ENCODE measurements at places on chromosomes 2 and 18.
A peak's percentile ranks its signal among the peaks of the same experiment; 100 is the strongest.

- DNase-seq, result no peak
These were observed 5.5 kb upstream of the HNRNPA3 start for GRCh38 chr2:177207101-177207500.

DNA sequence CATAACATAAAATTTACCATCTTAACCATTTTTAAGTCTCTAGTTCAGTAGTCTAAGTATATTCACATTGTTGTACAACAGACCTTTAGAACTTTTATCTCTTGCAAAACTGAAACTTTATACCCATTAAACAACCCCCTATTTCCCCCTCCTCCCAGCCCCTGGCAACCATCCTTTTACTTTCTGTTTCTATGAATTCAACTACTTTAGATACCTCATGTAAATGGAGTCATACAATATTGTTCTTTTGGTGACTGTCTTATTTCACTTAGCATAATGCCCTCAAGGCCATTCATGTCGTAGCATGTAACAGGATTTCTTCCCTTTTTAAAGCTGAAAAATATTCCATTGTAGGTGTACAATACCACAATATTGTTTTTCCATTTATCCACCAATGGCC, 129.8 kb downstream of the PDE11A start:
- DNase-seq, result no peak

DNA sequence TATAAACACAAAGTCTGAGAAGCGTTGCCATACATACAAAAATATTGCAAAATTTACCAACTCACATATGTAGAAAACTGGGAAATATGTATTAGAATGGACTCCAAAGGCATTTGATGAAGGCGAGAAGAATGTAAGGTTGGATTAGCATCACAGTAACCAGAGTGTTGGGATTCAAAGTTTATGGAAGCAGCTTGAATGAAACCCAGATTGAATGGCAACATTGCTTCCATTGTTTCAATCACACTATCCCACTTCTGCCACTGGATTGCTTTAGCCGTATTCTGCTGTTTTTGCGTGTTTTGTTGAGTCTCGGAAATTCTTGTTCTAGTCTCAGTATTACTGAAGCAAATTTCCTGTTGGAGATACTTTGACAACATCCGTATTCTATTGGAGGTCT, 609.0 kb upstream of the LRATD1 start:
- DNase-seq, result no peak

- DNase-seq, result no peak
These were observed 982 bp downstream of the HJURP start for GRCh38 chr2:233853353-233853752.

DNA sequence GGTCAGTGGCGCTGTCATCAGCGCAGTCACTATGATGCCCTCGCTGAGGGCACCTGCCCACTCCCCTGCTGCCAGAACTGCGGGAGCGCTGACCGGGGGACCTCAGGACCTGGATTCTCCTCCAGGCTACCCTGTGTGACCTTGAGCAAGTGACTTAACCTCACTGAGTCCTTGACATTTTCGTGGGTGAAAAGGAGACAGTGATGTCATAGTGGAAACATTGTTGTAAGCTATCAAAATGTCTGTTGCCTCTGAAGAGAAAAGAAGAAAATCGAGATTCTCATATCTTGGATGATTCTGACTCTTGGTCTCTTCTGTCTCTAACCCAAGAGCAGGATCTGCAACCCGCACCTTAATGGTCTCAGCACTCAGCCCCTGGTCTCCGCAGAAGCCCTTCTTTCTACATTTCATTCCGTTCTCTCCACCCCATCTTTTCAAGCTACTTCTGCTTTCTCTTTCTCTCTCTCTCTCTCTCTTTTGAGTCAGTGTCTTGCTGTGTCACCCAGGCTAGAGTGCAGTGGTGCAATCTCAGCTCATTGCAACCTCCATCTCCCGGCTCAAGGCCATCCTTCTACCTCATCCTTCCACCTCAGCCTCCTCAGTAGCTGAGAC, 978 bp upstream of the TUBA4A start:
- DNase-seq, result peak; percentile 70

- DNase-seq, result no peak
These were observed 11.7 kb upstream of the CNGA3 start for GRCh38 chr2:98334439-98335078.

GRCh38 chr2:26630669-26631360, 10.4 kb downstream of the CIB4 start:
- no peak for DNase-seq

DNA sequence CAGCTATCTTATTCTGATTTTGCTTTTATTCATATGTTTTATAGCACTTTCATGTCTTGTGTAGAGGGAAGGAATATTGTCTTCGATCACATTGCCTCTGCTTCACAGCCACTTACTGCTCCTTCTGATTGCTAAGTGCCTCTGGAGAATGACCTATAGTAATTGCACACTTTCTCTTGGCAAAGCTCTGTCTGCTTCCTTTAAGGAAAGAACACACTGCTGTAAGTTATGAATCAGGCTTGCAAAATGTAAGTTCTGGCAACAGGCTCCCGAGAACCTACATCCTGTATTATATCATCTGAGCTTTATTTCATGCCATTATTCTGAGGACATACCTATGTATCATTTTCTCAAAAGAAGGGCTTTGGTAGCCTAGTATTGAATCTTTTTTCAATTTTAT, 170.7 kb downstream of the ZNF804A start:
- peak; percentile 29 for DNase-seq

DNA sequence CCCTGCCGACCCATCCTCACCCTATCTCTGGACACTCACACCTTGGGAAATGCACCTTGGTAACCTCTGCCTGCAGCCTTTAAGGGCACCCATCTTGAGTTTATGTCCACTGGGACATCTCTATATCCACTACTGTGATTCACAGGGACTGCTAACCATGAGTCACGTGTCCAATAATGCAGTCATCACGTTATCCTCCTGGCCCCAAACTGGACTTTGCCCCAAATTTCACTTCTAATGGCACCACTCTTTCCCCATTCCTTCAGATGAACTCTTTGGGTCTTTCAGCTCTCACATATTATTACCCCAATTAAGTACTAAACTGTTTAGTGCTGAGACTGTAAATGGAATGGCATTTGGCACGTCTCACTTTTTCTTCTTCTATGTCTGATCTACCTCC, 71.2 kb upstream of the TMEM200C start:
- no peak for DNase-seq

DNA sequence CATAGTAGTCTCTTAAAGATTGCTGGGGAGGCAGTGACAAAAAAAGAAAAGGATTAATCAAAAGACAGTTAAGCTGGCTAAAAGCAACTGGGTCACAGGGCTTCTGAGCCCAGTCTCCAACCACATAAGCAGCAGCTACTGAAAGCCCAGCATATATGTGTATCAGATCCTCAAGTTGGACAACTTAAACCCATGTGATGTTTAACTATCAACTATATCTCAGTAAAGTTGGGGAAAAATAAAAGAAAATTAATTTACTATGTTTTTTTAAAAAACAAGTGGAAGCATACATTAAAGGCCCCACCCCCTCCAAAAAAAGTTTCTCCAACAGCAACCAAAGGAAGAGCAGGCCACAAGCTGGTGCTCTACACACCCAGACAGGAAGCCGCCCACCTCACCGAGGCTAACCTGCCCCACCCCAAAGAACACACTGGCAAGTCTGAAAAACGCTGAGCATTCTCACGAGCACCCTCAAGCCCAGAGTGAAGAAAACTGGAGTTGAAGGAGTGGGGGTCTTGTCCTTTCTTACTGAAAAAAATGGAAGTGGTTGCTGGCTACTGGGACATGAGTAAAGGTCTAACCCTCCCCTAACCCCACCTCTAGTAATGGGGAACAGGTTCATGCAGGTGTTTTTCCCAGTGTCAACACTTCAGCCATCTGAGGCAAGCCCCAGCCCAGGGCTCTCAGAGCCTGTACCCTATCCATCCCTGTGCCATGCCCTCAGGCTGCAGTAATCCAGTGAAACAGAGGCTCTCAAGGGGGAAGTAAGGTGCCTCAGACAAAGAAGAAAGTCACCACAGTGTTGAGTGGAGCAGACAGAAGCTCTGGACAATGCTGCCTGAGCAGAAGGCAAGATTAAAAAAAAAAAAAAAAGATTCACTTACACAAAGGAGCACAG, 106.3 kb downstream of the GYPC start:
- DNase-seq, result no peak

DNA sequence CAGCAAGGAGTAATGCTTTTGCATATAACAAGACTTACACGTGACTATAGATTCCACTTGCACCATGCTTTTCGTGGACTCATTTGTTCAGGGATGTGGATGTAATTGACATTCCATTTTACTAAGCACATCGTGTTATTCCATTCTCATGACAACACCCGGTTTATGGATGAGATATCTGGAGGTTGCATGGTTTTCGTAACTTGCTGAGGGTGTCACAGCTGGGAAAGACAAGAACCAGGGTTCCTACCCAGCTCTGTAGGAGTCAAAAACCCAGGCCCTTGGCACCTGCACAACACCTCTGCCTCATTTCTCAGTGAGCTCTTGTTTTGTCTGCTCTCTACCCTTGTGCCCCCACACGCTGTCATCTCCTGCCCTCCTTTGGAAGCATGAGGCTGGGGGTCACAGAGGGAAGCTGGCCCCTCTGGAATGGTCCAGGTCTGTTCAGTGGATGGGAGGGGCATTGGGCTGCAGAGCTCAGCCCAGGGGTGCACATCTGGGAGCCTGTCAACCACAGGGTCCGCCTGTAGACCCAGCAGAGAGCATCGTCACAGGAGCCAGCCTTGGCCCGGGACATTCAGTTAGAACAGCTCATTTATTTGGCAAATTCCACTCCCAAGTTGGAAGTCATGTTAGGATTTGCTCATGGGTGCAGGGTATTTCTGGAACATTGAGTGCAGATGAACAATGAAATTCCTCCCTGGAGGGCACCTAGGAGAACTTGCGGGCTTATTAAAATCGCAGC, 120.1 kb upstream of the TWIST2 start:
- DNase-seq, result no peak

GRCh38 chr18:36157441-36157840, 27.7 kb downstream of the ELP2 start:
- DNase-seq, result no peak

DNA sequence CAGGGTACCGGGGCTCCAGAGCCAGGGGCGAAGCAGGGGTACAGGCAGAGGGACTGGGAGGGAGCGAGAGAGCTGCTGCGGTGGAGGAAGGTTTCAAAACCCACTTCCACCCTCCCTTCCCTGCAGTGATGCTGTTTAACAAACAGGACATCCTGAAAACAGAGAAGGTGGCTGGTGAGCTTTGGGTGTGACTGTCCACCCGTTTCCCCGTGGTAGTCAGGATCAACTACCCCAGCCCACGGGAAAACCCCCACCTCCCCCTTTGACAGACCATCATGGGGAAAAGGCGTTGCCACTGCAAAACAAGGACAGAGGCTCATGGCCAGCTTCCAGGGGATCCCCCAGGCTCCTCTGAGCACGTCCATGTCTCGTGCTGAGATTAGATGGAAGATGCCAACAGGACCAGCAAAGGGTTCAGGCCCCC, 12.9 kb downstream of the TMEM185B start:
- DNase-seq, result peak; percentile 78

- no peak for DNase-seq
These were observed 60.5 kb downstream of the CDH2 start for GRCh38 chr18:28116461-28116860.

Measured in suppressor macrophage treated with lipopolysaccharide for 4 hours (primary cell).